ENCODE measurements at places on chromosomes 5 and 9.

GRCh38 chr9:121783111-121783510 lies 131.7 kb downstream of the DAB2IP start:
- no peak for DNase-seq

GRCh38 chr5:135171336-135171735 lies 137.3 kb upstream of the PITX1 start:
- DNase-seq, result no peak

DNA sequence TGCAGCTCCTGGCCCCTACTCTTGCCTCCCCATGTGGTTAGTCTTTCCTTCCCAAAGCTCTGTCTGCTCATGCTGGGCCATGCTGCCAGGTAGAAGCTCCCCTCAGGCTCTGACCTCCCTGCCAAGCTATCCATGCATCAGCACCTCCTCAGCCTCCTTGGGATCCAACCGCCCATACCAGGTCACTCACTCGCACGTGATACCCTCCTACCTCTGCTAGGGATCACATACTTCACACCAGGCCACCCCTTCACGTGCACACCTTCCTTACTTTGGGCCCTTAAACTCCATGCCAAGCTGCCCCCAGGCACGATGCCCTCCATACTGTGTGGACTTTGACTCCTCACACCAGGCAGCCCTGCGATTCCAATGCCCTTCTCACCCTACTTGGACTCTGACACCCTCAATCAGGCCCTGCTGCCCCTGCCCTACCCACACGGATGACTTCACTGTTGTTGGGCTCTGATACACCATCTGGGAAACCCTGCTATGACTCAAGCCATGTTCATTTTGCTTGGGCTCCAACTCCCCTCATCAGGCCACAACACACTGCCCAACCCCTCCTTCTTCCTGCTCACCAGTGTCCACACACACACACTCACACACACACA lies 34.1 kb downstream of the ZNF483 start:
- DNase-seq, result no peak

DNA sequence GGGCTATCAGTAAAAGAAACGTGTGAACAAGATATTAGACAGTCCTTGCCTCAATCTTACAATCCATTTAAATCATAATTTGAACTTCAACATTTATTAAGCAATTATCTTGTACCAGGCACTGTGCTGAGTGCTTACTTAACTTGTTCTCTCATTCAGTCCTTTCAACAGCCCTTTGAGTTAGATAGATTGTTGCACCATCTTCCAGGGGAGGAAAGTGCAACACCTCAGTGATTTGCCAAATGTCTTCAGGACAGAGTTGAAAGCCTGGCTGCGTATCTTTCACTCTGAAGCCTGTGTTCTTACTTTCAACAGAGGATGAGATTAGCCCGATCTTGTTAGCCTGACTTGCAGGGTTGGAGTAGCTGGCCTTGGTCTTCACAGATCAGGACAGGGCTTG lies 34.2 kb upstream of the SUB1 start:
- no peak for DNase-seq

DNA sequence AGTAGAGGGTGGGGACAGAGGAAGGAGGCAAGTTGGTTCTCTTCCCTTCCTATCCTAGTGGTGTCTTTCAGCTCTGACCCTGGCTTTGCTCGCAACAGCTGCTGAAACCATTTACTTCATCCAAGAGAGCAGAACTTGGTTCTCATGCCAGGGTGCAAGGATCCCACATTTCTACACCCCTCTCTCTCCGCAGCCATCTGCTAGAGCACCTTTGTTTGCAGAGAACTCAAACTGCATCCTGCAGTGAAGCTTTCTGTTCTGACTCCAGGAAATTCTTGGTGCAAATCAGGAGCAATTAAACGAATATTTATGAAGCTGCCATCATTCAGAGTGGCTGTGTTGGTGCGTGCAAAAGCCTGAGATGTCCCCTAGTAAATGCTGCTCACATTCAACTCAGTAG lies 31.9 kb downstream of the NEUROG1 start:
- no peak for DNase-seq

GRCh38 chr5:15983392-15983791 lies 196.2 kb downstream of the MARCHF11 start:
- no peak for DNase-seq

GRCh38 chr5:170441393-170441784 lies 52.2 kb upstream of the KCNMB1 start:
- no peak for DNase-seq

DNA sequence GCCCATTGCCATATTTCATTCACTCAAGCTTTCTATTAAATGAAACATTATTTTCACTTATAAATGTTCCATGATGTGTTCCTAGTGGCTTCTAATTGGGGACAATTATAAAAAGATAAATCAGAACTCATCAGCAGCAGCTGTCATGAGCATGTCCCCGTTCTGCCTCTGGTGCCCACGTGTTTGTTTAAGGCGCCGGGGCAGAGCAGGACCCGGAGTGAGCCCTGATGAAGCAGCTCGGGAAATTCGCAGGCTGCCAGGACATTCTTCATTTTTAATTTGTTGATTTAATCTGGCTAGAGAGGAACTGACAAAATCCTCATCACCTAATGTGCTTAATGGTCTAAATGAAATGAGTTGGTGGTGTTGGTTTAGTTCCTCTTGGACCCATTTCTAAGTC lies 475.0 kb downstream of the CTNND2 start:
- no peak for DNase-seq

DNA sequence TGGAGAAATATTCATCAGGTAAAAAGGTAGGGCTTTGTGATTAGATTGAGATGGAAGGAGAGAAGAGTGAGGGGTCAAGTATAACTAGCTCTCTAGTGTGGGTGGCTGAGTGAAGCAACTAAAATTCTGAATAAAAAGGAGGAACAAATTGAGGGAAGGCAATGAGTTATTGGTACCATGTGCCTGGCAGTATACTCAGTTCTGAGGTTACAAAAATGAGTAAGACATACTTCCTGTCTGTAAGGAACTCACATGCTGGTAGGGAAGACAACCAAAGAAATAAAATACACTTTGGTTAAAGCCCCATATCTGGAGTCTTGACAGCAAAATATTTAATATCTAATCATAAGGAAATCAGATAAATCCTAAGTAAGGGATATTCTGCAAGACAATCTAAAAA lies 476.8 kb upstream of the C9orf72 start:
- DNase-seq, result no peak

DNA sequence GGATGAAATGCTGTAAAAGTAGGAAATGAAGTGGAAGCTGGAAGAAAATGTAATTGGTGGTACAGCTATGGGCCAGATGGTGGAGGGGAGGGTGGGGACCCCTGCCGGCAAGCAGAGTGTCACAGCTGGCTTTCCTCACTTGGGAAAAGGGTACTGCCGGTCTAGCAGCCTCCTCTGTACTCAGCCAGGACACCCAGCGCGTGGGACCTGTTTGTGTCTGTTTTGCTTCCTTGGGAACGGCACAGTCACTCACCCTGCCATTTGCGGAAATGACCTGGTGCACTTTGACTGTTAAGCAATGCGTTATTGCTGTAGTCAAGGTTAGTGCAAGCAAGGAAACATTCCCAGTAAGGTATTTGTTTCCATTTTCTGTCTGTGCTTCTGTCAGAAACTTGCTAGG lies 10.1 kb downstream of the TMEM252 start:
- DNase-seq, result no peak

DNA sequence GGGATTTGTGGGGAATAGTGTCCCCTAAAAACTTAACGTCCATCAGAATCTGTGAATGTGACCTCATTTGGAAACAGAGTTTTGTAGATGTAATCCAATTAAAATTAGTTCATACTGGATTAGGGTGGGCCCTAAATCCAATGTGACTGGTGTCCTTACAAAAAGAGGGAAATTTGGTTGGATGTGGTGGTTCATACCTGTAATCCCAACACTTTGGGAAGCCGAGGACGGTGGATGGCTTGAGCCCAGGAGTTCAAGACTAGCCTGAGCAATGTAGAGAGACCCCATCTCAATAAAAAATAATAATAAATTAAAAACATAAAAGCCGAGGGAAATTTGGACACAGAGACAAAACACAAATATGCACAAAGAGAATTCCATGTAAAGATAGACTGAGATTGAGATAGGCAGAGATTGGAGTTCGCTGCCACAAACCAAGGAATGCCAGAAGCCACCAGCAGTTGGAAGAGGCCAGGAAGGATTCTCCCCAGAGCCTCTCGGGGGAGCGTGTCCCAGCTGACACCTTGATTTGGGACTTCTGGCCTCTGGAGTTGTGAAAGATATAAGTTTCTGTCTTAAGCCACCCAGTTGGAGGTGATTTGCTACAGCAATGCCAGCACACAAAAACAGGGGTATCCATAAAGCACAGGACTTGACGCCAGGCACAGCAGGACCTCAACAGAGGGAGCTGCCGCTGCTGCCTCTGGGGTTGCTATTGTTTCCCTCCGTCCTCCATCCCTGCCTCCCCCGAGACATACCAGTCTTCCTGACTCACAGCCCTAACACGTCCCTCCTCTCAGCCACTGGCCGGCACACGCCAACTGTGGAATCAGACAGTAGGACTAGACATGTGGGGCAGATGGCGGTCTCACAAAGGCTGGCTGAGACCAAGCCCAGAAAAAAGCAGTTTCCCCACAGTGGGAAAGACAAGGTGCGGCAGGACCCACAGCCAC lies 73.8 kb upstream of the IL17B start:
- DNase-seq, result no peak

DNA sequence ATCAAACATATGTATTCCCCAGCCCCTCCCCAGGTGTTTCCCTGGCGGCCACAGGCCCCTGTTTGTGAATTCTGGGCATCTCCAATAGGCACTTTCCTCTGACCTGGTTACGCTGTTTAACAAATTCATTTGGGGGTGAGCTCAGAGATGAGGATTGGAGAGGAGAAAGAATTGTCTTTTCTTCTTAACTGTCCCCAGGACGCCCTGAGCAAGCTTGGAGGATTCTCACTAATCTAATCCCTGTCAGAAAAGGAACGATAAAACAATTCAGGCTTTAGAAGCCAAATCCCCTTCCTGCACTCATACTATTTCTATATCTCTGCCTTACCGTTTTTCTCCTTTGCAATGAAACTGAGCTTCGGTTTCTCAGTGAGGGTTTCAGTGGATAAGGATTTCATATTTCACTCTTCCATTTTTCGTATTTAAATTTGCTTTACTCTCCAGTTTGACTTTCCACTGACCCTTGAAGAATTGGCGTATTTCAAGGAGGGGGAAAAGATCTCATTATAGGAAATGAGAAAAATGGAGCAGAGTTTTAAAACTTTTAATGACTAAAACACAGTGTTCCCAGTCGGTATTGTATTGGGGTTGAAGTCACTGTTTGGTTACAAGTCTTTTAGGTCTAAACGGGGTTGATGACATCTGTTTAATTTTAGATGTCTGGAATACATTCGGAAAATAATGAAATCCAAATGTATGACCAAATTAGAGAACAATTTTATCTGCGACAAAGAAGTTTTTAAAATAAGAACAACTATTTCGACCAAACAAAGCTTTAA lies 180.1 kb downstream of the MACROH2A1 start:
- DNase-seq, result no peak

- no peak for DNase-seq
Observed at GRCh38 chr5:120749737-120750136, 285.6 kb downstream of the PRR16 start.

- no peak for DNase-seq
Observed at GRCh38 chr5:1141834-1142233, 30.0 kb upstream of the SLC12A7 start.

GRCh38 chr5:107389775-107390148 lies 281.0 kb downstream of the EFNA5 start:
- DNase-seq, result no peak

GRCh38 chr5:36720688-36721087 lies 114.3 kb downstream of the SLC1A3 start:
- no peak for DNase-seq

DNA sequence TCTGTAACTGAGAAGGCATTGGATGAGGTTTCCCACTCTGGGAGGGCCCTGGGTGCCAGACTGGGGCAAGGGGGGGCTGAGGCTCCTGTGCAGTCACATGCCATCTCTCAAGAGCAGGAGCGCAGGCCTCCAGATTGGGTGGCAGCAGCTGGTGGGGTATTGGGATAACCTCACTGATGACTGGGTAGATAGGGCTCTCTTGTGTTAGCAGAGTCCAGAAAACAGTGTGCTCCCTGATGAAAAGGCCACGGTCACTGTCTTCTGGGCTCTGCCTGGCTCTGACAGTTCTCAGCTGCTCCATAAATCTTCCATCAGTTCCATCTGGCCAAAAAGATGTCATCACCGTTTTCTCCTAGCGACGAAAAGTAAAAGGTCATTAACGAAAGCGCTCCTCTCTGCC lies 21.8 kb upstream of the NKX2-5 start:
- no peak for DNase-seq

GRCh38 chr5:150419630-150420270 lies 7.0 kb upstream of the CD74 start:
- no peak for DNase-seq
